Pancreas (tissue), 10 donors: ENCODE measurements at places on chromosomes 1 and 21. TPM values are rescaled to one million over a fixed set of nuclear protein-coding genes. Genes with fewer than 3 reads are reported as not detected.

DNA sequence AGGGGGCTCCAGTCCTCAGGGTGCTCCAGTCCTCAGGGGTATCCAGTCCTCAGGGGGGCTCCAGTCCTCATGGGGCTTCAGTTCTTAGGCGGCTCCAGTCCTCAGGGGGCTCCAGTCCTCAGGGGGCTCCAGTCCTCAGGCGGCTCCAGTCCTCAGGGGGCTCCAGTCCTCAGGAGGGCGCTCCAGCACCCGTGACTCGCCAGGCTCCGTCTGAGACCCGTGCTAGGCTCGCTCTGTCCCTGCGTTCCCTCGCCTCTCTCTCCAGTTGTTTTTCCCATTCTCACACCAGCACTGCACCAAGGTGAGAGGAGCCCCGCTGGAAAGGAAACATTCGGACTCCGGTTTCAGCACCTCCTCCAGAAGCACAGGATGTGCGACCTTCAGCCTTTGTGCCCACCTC lies 9.4 kb upstream of the OR2M2 start:
- DNase-seq: no peak

DNA sequence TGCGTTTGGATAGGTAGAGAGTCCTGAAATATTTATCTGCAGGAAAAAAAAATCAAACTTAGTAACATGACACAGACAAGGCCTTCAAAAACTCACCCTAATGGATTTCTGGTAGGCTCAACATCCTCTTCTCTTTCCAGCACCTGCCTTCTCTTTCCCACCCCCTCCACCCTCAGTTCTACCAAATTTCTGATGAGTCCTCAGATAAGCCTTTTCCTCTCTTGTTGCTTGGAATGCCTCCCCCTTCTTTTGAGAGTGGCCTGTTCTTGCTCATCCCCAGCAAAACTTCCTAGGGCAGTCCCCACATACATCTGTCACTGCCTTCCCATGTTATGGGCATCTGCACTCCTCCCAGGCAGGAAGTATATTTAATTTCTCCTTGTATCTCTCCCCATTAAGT lies 7.6 kb upstream of the LBR start:
- DNase-seq: no peak

DNA sequence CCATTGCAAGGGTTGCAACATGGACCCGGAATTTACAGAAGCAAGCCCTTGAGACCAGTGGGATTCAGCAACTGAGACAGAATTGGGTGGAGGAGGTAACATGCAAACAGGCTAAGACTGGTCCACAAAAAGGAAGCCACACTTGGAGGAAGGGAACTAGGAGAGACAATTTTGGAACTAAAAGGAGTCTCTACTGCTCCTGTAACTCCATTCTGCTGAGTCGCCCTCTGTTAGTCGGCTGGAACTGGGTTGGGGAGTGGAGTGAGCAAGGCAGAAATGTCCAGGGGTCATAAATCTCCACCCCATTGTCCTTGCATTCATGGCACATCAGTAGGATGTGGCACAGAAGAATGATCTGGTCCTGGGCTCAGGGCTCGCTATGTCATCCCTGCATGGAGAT lies 5.1 kb downstream of the LAMB3 start:
- DNase-seq: no peak

GRCh38 chr1:160009081-160009480 lies 22.7 kb downstream of the PIGM start:
- no peak for DNase-seq

- DNase-seq: no peak
Measured at GRCh38 chr1:234246638-234247116, 126.6 kb upstream of the COA6 start.

- no peak for DNase-seq
Measured at GRCh38 chr1:57866998-57867397, 443.1 kb upstream of the DAB1 start.

GRCh38 chr1:36864182-36864822 lies 170.0 kb downstream of the GRIK3 start:
- no peak for DNase-seq

- DNase-seq: no peak
Measured at GRCh38 chr1:203675596-203676347, 49.1 kb downstream of the ATP2B4 start.

DNA sequence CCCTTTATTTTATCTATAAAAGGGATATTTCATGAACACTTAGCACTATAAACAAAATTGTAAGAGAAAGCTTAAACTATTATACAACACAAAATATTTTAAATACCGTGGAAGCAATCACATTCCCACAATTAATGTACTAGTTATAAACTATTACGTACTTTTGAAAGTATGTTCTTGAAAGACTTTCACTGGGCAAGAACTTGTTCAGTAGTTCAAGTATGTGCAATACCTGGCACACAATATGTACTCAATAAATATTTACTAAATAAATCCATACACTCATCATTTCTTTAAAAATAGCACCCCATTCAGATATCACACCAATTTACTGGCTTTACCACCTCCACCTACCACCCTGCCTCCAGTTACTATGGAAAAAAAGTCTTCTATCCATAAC lies 12.6 kb upstream of the FMO2 start:
- DNase-seq: no peak

GRCh38 chr1:242813490-242814091 lies 289.1 kb upstream of the PLD5 start:
- DNase-seq: no peak

GRCh38 chr1:60394436-60394835 lies 320.9 kb upstream of the C1orf87 start:
- DNase-seq: no peak

The FCRL5 gene
- total RNA-seq: 0.05 TPM

The LDLRAD1 gene
- 0.19 TPM for total RNA-seq

The VTCN1 gene
- 12.9 TPM for total RNA-seq

The C1orf87 gene
- not detected for total RNA-seq
